ENCODE measurements at places on chromosomes 6 and 20. TPM values are rescaled to one million over a fixed set of nuclear protein-coding genes. Genes with fewer than 3 reads are reported as not detected.

RNF182 gene
- polyA plus RNA-seq, result 0.34 TPM

OR11A1 gene
- not detected for polyA plus RNA-seq

RBM12 gene
- 6.2 TPM for polyA plus RNA-seq

SRSF12 gene
- 1.0 TPM for polyA plus RNA-seq

SNRNP48 gene
- 6.6 TPM for polyA plus RNA-seq

PARD6B gene
- polyA plus RNA-seq, result 3.1 TPM

KIAA0408 gene
- polyA plus RNA-seq, result 1.3 TPM

VSX1 gene
- 0.08 TPM for polyA plus RNA-seq

GRM1 gene
- 0.05 TPM for polyA plus RNA-seq

LKAAEAR1 gene
- not detected for polyA plus RNA-seq

SCGN gene
- 32.3 TPM for polyA plus RNA-seq

VWA7 gene
- 11.9 TPM for polyA plus RNA-seq

All from pancreas (tissue), 10 donors.